ENCODE measurements at places on chromosomes 2 and 18.

DNA sequence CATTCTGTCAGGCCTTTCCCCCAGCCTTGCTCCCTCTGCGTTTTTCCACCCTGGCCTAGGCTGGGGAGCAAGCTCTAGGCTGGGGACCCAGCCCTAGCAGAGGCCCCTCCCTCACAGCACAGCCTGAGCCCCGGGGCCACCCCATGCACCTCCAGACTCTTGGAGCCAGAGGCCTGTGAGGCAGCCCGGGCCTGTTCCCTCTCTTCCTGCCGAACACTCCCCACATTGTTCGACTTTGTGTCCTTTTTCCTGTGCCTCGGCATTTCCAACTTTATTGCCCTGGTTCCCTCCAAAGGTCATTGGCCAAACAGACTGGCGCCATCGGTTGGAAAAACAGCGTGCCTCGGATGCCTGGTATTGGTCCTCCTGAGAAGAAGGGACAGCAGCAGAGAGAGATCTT lies 79.7 kb downstream of the HS1BP3 start:
- no peak for DNase-seq

DNA sequence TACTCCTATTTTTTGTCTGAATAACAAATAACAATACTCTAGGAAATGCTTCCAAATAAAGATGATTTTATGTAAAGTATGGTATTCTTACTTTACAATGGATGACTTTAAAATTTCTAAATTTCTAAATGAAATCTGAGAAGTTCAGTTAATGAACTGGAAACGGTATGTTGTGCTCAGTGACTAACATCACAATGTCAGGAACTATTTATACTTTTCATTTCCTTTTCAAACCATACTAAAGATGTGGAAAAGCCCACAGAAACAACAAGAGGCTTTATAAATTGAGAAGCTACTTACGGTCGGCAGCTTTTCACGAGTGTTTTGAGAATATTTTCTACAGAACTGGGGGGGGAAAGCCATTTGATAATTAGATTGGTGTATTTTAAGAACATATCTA lies 31.1 kb downstream of the PSME4 start:
- DNase-seq, result no peak

DNA sequence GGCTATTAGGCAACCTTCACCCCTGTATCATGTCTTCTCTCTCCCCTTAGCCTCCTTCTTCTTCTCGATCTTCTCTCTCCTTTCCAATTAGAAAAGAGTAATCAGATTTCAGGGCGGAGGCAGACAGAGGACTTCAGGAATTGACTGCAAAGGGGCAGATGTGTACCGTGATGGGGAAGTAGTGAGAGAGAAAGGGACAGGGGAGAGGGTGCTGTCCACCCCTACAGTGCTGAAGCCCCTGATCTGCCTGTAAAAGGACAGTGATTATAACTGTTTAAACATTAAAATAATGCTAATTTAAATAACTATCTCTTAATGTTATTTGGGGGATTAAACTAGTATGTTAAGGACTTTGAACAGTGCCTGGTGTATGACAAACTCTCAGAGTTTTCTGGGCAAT lies 178.5 kb downstream of the ACTR3 start:
- DNase-seq, result no peak

DNA sequence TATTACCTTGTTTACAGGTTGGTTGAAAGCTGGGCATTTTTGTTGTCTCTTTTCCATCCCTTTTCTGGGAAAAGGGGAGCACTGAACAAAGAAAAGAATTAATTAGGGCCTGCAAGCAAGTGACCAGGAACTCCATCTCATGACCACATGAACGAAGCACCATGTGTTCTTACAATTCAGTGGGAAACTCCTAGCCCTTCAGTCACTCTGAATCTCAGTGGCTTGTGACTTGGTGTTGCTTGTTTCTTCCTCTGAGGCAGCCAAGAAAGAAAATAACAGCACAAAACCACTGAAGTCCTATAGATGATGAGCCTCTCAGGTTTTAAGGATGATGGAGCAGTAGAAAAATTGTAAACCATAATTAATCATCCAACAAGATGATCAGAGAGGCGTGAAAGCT lies 129.1 kb upstream of the CAB39 start:
- DNase-seq, result no peak

DNA sequence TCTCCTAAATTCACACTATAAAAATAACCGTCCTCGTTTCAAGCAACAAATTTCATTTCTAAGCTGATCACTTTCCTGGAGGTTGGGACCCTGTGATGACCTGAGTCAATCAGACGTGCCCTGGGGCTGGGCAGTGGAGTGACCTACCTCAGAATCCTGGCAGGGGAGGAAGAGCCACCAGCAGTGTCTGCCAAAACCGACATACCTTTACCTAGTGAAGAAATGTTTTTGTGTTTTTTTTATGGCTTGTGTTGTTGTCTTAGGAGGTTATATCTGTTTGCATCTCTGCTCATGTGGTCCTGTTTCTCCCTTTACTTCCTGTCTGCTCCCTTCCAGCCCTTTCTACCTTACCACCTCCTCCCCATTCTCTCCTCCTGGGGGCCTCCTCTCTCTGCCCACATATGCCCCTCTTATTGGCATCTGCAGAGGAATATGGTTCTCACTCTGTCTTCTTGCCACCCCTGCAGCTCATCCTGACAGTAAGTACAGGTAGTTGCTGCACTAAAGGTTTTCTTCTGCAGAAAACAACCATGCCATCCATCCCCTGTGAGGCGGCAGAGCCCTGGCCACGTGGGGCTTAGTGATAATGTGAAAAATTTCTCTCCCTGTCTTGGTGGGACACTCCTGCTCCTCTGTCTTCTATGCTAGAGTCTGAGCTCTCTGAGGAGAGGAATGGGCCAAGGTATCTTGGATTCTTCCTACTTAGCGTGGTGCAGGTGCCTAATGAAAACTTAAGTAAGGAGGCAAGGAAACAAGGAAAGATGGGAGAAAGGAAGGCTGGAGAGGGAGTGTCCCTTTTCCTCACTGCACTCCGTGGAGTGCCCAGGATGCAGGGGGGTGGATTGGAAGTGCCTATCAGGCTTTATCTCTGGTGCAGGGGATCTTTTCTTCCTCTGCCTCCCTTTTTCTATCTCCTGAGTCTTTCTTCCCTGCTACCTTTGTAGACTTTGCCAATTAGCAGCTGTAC lies 15.4 kb downstream of the ACOXL start:
- DNase-seq, result no peak

GRCh38 chr18:8367217-8367988 lies 241.8 kb upstream of the RAB12 start:
- peak; percentile 7 for DNase-seq

GRCh38 chr2:179645047-179645446 lies 216.4 kb downstream of the ZNF385B start:
- DNase-seq, result no peak

GRCh38 chr2:214450118-214450894 lies 39.5 kb downstream of the VWC2L start:
- no peak for DNase-seq

GRCh38 chr2:238696331-238696730 lies 151.6 kb upstream of the TWIST2 start:
- no peak for DNase-seq

All from stimulated activated CD4-positive, alpha-beta T cell treated with anti-CD3 and anti-CD28 coated beads, Interleukin-15, amount 100 ng/mL, for 48 hours (primary cell).